Activated CD8-positive, alpha-beta memory T cell treated with anti-CD3 and anti-CD28 coated beads, Interleukin-2, amount 10 ng/mL, durations not matched to agents 7 days and 5 days (primary cell): ENCODE measurements at places on chromosomes 2 and 18.
A peak's percentile ranks its signal among the peaks of the same experiment; 100 is the strongest.

DNA sequence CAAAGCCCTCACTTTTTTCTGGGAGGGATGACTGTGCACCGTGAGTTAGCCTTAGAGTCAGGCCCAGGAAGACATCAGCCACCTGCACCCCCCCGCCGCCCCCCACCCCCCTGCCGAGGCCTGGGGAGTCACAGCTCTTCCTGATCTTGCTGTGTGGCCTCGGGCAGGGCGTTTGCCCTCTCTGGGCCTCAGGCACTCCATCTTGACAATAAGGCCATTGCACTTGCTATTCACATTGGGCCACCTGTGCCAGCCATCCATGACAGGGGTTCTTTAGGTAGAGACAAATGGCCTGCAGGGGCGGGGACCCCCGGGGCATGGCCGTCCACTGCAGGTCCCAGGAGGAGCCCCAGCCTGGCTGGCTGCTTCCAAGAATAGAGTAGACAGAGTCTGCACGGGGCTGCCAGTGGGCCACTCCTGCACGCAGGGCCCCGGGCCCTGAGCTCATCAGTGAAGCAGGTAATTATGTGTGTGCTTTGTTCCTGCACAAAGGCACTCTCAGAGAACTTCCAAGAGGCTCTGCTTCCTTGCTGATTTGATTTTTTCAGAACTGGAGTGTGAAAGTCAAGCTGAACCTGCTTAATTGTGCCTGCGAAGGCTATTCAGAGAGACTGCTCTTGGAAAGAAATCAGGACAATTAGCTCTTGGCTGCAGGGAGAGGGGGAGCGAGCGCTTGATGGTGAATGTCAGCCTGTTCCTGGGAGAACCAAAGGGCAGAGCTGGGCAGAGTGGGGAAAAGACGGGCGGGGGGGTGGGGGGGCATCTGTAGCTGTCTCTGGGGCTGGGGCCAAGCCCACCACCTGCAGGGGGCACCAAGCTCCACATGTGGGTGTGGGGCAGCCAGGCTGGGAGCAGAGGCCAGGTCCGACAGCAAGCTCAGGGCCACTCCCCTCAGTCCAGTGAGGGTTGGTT lies 40.3 kb downstream of the RRM2 start:
- no peak overlapping the region for H3K4me3 ChIP-seq
- no peak for DNase-seq
- peaks cover 13% of the 10 kb centered on the region for H3K36me3 ChIP-seq
- no peaks in the 10 kb centered on the region for H3K27me3 ChIP-seq

GRCh38 chr18:58669731-58670378 lies 1.4 kb upstream of the MALT1 start:
- peaks cover 8% of the 10 kb centered on the region for H3K27me3 ChIP-seq
- peaks cover 35% of the 10 kb centered on the region for H3K4me1 ChIP-seq
- H3K27ac ChIP-seq, result no peak overlapping the region
- H3K4me3 ChIP-seq, result peak overlapping the region; percentile 74

- H3K4me1 ChIP-seq, result peaks cover 4% of the 10 kb centered on the region
- peaks cover 8% of the 10 kb centered on the region for H3K27me3 ChIP-seq
- peaks cover 2% of the 10 kb centered on the region for H3K36me3 ChIP-seq
- no peak for DNase-seq
- no peak overlapping the region for H3K4me3 ChIP-seq
Observed at GRCh38 chr2:46256563-46257142, 40.6 kb upstream of the EPAS1 start.

- no peak overlapping the region for H3K27ac ChIP-seq
- H3K27me3 ChIP-seq, result no peaks in the 10 kb centered on the region
- no peak for DNase-seq
- H3K4me3 ChIP-seq, result no peak overlapping the region
Observed at GRCh38 chr2:37609782-37610181, 61.7 kb downstream of the CDC42EP3 start.

GRCh38 chr2:171056307-171056706 lies 104.4 kb downstream of the TLK1 start:
- no peak overlapping the region for H3K4me3 ChIP-seq
- no peak for DNase-seq
- no peaks in the 10 kb centered on the region for H3K27me3 ChIP-seq
- H3K36me3 ChIP-seq, result peaks cover 52% of the 10 kb centered on the region
- no peaks in the 10 kb centered on the region for H3K4me1 ChIP-seq
- H3K27ac ChIP-seq, result no peak overlapping the region
